ENCODE measurements at places on chromosomes 1 and 21.

DNA sequence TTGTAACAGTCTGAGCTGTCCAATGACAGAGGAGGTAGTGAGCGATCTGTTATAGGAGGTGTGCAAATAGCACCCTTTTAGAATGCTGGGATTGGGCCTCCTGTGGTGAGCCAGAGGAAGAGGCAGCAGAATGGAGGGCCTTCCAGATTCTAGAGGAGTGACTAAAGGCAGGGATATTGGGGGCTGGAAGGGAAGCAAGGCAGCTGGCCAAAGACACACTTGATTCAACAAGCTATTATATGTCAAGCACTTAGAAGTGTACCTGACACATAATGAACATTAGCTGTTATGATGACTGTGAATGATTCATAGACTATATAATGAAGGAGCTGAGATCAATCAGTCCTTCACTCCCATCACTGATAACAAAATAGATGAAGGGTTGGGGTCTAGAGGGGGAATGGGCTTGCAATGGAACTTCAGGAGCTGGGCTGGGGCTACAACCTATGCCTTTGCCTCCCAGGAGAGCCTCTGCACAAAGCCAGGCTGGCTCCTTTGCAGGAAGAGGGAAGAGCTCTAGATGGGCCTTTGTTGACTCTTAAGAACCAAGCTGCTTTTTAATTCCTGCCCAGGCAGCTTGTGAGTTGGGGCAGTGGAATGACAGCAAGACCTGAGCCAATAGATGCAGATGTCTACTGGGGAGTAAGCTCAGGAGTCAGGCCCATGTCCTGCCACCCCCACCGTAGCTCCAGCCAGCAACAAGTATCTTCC is 2.3 kb upstream of the MKNK1 start:
- DNase-seq = no peak

DNA sequence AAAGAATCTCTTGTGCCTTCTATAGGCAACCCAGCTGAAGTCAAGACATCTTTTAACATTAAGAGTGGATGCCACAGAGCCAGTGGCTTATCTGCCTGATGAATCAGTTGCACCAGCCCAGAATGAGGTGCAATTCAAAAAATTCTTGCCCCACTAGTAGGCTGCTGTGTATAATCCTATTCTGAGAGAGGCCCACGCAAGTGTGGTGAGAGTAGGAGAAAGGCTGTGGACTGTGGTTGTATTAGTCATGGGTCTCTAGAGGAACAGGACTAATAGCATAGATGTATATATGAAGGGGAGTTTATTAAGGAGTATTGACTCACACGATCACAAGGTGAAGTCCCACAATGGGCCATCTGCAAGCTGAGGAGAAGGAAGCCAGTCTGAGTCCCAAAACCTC is 216.4 kb downstream of the LTN1 start:
- DNase-seq = no peak

DNA sequence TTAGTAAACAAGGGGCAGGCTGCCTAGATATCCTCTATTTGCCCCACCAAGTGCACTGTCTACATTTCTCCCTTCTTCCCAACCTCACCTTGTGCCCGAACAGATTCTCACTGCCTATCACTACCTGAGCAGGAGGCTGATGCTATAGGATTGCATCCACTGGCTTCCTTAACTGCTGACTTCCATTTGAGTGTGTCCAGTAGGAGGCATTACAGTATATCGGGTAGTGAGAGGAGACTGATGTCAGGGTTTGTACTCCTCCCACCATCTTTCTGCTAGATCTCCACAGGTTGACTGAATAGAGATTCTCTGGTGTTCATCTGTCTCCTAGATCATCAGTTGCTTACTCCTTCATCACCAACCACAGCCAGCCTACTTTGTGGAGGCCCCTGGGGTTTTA is 796.3 kb downstream of the LRRIQ3 start:
- DNase-seq = no peak

- DNase-seq = no peak
These were observed 5.8 kb downstream of the PDZK1 start for GRCh38 chr1:145701306-145701862.

DNA sequence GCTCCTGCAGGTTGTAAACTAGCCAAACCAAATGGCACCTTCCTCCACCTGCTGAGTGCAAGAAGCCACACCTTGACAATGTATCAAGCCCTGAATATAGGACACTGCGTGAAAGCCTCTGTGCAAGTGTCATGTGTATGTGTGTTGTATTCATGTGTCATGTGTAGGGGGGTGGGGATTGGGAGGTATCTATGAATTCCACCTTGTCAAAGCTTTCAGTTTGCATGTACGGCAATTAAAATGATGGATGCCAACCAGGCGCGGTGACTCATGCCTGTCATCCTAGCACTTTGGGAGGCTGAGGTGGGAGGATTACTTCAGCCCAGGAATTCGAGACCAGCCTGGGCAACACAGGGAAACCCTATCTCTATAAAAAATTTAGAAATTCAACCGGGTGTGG is 19.8 kb downstream of the CD34 start:
- no peak for DNase-seq

GRCh38 chr1:181541947-181542346 is 58.6 kb downstream of the CACNA1E start:
- DNase-seq = no peak

GRCh38 chr21:37529649-37530048 is 163.1 kb downstream of the DYRK1A start:
- no peak for DNase-seq

DNA sequence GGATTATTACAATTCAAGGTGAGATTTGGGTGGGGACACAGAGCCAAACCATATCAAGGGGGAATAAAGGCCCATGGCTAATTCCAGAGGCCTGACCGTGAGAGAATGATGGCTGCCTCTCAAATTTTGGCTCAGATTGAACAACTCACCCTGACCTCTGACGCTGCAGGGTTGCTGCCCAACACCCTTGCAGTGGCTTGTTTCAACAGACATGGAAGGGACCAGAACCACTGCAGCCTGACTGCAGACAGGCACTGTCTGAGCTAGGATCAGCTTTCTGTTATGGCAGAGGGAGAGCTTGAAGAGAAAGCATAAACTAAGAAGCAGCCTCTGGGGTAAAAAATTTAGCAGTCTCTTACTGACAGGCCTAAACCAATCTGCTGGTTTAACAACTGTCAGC is 90.2 kb upstream of the GADD45A start:
- DNase-seq = no peak

DNA sequence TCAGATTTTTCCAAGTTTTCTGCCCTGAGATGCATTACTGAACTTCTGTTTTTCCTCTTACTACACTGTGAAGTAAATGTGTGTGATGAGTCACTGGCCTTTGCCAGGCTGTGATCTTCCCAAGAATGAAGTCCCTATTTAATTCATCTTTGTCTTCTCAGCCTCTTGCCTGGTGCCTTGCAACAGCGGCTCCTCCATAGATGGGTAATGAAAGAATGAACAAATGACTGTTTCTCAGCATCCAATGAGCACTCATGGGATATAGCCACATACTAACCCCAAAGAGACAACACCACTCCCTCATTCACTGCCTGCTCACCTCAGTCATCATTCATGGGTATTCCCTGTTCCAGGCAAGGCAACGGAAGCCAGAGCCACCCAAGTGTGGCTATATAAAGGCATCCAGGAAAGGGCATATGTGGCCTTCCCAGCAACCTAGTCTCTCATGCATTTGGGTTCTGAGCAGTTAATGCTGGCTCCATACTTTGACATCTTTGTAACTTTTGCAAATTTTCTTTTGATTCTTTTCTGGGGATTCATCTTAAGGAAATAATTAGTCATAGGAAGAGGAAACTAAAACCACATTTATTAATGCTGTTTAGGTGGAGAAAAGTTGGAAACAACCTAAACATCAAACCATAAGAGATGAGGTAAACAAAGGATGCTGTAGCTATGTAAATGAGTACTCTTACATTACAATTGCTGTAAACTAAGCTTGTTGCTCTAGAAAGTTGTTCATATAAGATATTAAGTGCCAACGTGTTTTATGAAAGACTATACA is 71.9 kb downstream of the HIVEP3 start:
- DNase-seq = no peak

DNA sequence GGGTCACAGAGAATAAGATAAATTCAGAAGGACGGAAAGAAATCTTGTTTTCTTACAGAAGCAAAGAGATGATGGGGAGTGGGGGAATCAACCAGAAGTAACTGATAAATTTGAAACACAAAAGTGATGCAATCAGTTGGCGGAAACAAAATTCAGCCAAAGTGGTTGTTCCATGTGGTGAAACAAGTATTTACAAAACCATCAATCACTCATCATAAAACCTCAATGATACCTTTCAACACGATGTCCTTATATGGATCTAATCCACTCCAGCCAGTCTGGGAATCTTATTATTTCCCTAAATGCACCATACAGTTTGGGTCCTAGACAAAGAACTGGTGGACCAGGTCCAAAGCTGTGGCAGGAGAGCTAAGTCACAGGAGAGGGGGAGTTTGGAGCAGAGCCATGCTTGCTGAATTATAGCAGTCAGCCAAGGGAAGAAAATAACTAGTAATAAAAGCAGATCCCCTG is 303.8 kb upstream of the LRRC7 start:
- no peak for DNase-seq

DNA sequence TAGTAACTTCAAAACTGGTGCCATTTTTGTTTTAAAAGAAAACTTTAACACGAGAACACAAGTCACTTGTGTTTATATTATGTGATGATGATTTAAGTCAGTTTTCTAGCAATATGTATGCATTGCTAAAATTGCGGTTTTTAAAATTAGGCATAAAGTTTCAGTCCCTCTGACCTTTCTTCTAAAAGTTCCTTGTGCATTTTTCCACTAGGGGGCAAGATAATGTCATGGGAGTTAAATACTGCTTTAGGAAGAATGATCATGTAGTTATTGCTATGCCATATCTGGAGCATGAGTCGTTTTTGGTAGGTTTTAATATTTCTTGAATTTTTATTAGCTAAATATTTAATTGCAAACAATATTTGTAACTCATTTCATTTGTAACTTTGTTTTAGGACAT is 10.7 kb downstream of the CDC7 start:
- DNase-seq = no peak

DNA sequence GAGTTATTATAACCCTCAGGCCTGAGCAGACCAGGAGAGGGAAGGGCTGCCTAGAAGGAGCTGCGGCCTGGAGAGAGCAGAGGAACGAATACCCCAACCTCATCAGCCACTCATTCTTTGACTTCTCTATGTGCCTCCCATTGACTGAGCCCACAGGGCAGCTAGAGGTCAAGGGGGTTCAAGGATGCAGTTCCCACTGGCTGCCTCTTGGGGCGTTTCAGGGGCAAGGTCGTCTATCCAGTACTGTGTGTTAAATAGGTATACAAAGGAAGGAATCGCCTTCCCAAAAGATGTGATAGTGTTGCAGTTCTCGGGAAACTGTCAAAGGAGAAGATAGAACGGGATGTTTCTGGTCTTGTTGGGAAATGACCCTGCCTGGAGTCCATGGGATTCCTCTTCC is 250.6 kb downstream of the PRDM2 start:
- DNase-seq = no peak

DNA sequence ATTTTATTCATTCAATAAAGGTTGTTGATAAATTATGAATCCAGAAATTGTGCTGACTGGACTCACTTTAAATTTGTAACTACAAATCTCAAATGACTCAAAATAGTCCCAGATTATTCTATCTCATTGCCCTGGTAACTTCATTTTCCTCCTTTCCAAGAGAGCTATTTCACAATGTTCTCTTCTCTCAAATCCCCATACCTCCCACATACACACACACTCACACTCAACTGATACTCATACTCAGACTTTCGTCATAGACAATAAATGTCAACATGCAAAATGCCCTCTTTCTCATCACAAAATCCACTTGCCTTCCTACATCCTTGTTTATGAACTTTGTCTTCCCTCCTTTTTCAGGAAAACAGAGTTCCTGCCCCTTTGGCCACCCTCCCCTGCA is 33.3 kb downstream of the EXTL2 start:
- DNase-seq = no peak

DNA sequence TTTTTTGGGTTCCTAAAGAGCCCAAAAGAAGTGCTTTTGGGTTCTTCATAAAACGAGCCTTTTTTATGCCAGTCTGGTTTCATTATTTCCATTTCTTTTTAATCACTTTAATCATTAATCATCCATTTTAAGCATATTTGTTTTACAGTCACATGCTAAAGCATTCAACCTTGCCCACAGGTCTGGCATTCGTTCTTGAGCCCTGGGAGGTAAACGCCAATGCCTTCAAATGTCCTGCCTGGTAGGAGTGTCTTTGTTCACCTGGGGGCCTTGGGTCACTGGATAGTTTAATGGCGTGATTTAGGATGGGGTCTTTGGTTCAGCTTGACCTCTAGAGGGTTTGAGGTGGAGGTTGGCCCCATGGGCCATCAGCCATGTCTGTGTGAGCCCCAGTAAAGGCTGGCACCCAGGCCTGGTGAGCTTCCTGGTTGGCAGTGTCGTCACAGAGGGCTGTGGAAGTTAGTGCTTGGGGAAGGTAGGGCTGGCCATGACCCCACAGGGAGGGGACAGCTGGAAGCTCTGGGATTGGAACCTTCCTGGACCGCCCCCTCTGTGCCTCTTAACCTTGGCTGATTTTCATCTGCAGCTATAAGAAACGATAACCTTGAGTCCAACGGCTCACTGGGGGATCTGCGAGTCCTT is 20.2 kb downstream of the C1orf174 start:
- DNase-seq = no peak

DNA sequence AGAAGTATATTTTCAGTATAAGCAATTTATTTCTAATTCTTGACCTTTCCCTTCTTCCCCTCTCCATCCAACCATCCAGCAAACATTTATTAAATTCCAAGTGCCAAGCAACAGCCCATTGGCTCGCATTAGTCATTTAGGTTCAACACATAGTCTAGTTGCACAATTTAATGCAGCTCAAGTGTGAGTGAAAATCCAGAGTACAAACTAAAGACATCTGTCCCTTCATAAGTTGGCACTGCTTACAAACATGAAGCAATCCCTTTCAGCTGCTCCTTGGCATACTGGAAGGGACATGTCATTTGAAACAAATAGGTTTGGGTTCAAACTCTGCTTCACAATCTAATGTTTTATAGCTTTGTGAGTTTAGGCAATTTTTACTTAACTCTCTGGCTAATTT is 10.7 kb downstream of the CASQ2 start:
- no peak for DNase-seq

- no peak for DNase-seq
These were observed 17.5 kb upstream of the DUSP10 start for GRCh38 chr1:221759436-221759835.

GRCh38 chr1:938711-939489 is 15.2 kb downstream of the SAMD11 start:
- DNase-seq = no peak

- no peak for DNase-seq
These were observed 29.4 kb upstream of the PIGC start for GRCh38 chr1:172473302-172473701.

GRCh38 chr1:66725885-66726665 is 26.2 kb upstream of the DYNLT5 start:
- peak; percentile 13 for DNase-seq

DNA sequence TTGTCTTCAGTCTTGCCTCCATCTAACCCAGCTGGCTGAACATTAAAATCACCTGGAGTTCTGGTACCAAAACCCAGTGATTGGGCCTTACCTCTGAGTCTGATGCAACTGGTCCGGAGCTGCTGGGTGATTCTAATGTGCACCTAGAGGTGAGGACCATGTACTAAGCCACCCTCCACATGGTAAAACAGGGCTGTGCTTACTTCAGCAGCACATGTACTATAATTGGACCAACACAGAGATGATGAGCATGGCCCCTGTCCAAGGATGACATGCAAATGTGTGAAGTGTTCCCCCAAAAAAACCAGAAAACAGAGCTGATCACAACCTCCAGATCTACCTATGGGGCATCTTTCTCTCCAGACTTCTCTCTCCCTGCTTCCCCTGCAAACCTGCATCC is 37.0 kb downstream of the ELK4 start:
- no peak for DNase-seq

GRCh38 chr21:38916214-38916964 is 110.7 kb downstream of the ETS2 start:
- DNase-seq = no peak

Measured in stimulated activated CD4-positive, alpha-beta T cell treated with anti-CD3 and anti-CD28 coated beads, Interleukin-15, amount 100 ng/mL, for 1 hour (primary cell).